Breast epithelium (tissue), 4 donors: ENCODE measurements at places on chromosomes 11 and 22.

DNA sequence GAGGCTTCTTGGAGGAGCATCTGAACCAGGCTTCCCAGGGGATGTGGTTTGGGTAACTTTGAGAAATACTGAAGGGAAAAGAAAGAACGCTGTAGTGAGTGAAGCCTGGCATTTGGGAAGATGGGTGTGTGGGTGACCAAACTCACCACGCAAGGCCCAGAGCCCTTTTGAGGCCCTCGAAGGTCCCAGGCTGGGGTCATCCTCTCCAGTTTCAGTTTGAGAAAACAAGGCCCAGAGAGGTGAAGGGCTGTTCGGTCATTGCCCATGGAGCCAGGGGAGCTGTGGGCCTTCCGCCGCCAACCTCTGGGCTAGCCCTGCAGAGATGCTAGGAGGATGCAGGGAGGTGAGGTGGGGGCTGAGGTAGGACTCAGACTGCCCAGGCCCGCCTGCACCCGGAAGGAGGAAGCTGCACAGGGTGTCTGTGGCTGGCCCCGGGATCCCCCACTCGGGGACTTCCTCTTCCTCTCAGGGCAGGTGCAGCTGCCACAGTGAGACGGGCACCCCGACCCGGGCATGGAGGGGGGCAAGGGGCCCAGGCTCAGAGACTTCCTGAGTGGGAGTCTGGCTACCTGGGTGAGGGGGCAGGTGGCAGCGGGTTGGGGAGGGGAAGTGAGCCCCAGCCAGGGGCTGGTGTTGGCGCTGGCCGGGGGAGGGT, at the start of gene CCDC88B:
Gene CCDC88B, plus strand, starts transcription at position 451 of the 655 bp plus-strand sequence. Its CDS starts 63 bp downstream, at position 514.
- DNase-seq: no peak

- no peak for DNase-seq
Measured at GRCh38 chr22:38494939-38495338, 11.2 kb downstream of the DDX17 start.

DNA sequence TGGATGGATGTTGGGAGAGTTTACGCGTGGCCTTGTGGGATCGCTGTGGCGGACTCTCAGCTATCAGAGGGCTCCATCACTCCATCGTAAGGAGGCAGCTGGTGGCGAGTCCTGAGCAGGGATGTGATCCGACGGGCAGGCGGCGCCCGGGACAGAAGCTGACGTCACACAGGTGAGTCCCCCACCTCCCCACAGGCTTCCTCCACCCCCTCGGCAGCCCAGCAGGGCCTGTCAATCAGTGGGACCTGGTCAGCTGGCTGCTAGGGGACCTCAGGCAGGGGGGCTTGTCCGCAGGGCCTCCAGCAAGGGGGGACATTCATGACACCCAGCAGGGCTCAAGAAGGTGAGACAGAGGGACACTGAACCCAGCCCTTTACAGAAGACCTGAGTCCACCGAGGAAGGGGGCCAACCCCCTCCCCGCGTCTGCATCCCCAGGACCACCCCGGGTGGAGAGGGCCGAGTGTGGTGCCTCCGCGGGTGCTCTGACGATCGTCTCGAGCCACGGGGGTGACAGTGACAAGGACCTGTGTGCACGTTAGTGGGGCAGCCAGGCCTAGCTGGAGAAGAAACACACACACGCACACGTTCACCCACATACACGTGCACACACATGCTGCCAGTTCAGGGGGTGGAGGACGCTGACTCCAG, 7.1 kb downstream of the HRAS start:
- no peak for DNase-seq

DNA sequence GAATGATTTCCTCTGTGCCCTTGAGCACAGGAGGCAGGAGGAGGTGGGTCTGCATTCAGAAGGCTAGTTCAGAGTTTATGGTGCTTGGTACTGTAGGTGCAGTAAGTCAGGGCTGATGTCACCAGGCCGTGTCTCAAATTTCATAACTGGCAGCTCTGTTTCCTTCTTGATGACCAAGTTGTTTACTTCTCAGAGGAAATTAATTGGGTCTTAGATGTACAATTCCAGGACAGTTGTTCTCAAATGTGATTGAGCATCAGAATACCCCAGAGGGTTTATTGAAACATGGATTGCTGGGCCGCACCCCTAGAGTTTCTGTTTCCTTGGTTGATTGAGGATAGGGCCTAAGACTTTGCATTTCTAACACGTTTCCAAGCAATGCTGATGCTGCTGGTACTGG, 6.2 kb downstream of the AMOTL1 start:
- no peak for DNase-seq

DNA sequence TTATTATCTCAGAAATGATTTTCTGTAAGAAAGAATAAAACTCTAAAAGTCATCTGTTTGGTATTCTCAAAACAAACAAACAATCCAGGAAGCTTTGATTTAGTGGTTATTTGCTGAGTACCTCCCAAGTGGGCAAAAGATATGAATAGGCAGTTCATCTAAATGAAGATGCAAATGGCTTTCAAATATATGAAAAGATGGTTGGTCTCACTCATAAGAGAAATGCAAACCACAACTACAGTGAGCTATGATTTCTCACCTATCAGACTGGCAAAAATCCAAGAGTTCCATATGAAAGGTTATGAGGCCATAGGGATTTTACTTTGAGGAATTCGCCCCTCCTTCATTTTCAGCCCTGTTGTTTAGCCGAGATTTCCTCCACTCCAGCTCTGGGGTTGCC, 11.3 kb upstream of the P2RY2 start:
- no peak for DNase-seq

DNA sequence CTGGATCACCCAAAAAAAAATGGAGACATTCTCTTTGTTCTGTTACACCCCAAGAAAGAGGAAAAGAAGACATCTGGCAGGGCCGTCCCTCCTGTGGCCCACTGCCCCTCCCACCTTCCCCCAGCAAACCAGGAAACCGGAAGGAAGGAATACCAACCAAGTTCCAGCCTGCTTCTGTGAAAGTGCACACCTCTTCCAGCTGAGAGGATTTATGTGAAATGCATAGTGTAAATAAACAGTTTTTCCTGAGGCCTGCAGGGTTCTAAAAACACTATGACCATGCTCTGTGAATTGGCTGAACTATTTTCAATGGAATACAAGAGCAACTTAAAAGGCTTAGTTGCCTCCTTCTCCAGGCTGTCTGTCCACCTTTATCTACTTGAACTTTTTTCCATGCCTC, 50.0 kb upstream of the CHST1 start:
- DNase-seq: no peak

GRCh38 chr11:95827696-95828095, 37.4 kb downstream of the CEP57 start:
- no peak for DNase-seq

- peak; percentile 73 for DNase-seq
Measured at GRCh38 chr11:6251120-6251733, 8.4 kb upstream of the CCKBR start.

DNA sequence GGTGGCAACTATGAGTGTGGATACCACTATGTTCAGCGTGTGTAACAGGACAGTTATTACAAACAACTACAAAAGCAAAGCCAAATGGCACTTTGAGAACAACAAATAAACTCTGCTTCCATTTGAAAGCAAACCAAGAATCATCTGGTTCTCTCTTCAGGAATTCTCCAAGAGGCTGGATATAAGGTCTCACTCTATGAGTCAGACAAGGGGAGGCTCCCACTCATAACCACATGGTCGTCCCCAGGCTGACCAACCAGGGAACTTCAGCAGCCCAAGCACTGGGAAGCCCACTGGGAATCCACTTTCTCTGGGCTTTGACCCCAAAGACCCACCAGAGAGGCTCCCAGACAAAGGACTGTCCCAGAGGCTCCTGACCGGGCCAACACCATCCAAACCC, 35.3 kb downstream of the DGCR2 start:
- DNase-seq: no peak

GRCh38 chr11:12195768-12196167, 85.4 kb downstream of the MICAL2 start:
- no peak for DNase-seq

- no peak for DNase-seq
Measured at GRCh38 chr11:121557348-121557747, 104.6 kb upstream of the SORL1-AS1 start.

- no peak for DNase-seq
Measured at GRCh38 chr22:48926643-48927042, 901.0 kb downstream of the BRD1 start.

DNA sequence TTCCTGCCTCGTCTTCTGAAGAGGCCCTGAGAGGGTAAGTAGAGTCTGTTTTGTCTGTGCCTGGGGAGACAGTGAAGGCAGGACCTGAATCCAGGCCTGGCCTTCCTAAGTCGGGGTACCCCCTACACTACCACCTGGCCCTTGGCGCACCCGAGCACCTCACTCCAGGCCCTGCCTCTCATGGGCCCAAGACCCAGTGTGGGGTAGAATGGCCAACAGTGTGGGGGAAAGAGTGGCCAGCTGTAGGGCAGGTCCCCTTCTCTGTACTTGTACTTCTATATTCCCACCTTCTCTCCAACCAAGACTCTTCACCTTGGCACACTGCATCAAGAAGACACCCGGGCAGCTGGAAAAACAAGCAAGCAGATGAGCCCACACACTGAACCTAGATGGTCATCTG, 22.4 kb upstream of the BID start:
- DNase-seq: no peak

GRCh38 chr11:61442616-61443015, 12.7 kb downstream of the SDHAF2 start:
- DNase-seq: no peak

DNA sequence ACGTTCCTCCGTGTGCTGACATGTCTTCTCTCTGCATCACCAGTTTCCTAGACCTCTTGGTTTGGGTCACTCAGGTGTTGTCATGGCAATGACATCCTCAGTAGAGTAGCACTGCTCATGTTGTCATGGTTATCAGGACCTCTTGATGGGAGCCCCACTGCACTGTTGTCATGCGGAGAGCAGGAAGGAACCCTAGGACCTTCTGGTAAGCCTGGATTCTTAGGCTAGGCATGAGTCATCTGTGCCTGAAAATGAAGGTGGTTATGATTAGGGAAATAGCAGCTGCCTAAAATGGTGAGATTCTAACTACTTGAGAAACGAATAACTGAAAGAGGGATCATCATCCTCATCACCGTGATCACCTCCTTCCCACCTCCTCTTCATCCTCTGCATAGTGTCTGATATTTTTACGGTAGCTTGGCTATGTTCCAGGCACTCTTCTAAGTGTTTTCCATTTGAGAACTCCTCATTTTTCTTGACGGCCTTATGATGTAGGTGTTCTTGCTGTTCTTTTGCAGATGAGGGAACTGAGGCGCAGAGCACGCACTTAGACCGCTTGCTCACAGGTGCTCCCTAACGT, 858.4 kb downstream of the NTM start:
- DNase-seq: no peak

DNA sequence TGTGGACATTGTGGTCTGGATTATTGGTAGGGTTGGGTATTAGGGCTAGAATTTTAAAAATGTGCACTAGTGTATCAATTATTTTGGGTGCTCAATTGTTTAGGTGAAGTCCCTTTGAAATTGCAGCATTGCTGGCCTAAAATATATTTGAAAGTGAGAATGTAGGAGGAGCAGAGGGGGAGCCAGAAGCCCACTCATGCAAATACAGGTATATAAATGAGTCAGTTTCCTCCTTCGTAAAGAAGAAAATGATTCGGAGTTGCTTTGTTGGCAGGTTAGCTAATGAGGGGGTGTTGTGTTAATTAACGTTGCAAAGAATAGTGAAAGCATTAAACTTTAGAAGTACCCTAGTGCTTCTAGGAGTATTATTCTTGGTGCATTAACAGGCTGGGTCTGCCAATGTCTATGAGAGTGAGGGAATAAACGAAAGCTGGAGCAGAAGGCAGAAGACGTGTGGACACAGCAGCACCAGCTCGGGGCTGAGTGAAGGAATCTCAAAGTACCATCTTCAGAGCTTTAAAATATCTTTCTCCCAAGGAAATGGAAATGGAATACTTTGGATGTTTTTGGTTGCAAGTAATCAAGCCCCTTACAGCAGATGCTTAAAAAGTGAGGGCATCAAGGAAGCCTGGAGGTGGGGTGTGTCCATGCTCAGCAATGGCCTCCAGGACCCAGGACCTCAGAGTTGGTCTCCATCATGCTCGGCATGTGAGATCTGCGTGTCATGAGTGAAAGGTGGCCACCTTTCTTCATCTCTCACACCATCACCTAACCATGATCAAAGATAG, 522.9 kb downstream of the NTM start:
- DNase-seq: no peak
